T-helper 2 cell (primary cell): ENCODE measurements at places on chromosomes 3 and 15.

GRCh38 chr3:105137911-105138310, 228.8 kb upstream of the ALCAM start:
- DNase-seq = no peak

- no peak for DNase-seq
Measured at GRCh38 chr15:51966192-51966591, 5.4 kb downstream of the LEO1 start.

DNA sequence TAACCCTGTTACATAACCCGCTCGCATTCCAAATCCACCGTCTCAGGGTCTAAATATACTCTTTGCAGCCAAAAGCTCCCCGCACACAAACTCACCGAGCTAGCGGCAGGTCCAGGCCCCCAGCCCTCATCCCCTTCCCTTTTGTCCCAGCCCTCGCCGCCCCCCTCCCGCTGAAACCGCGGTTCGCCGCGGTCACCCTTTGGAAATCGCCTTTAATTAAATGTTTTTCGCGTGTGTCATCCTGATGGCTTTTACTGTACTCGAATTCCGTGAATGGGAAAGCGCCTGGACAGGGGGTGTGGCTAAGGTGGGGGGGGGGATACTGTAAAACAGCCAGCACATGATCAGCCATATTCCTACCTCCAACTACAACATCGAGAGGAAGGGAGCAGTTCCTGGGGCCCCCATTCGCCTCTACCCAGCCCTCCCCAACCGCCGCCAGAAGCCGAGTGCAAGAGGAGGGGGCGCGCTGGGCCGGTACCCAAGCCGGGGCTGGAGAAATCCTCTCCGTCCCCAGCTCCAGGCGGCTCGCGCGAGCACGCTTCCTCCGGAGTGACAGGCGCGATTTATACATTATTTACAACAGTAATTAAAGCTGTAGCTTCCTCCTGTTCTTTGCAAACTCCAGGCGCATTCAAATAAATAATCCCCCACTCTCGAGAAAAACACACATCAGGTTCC, 1.7 kb downstream of the RORA start:
- no peak for DNase-seq

- DNase-seq = no peak
Measured at GRCh38 chr15:96344060-96344705, 13.7 kb downstream of the NR2F2 start.

DNA sequence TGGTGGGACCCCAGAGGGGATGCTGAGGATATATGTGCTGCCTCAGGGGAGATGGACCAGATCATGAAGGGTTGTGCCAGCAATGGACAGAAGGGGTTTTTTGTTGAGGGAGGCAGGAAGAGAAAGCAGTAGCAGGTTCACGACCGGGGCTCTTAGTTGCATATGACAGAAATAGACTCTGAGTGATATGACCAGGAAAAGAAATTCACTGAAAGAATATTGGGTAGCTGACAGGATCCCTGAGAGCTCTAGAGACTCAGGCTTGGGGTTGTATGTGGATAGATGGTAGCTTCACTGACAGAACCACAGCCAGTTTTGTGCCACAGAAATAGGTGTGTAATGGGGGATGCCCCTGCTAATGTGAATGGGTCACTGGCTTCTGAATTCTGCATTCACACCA, 241.6 kb downstream of the ZNF621 start:
- DNase-seq = no peak

DNA sequence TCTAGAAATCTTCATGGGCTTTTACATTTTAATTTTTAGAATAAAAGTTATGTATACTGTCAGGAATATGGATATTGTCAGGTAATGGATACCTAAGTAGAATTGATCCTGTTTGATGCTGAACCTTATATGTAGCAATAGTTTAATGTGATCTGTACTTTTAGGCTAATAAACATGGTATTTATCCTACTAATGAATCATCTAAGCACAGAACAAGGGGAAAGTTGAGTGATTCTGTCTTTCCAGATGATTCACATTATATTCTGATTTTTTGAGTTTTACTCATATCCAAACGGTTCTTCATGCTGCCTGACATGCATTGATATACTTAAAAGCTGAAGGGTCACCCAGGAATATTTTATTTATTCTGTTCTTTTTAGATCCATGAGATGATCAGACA, 34.5 kb downstream of the FANCI start:
- DNase-seq = no peak

DNA sequence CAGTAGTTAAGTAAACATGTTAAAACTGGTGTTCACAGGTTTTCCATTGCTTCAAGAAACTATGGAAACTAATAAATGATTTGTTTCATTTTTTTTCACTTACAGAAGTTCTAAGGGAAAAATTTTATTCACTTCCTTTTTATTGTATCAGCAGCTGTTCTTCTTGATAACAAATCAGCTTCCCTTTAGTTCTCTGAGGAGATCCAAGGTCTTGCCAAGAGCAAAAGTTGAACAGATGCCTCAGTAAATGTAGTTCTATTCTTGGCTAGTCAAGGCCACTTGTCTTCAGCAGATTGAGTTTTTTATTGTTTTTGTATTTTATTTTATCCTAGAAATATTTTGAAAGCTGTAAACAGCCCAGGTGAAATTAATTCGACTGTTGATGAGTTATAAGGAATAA, 41.8 kb downstream of the KCNH8 start:
- DNase-seq = no peak

DNA sequence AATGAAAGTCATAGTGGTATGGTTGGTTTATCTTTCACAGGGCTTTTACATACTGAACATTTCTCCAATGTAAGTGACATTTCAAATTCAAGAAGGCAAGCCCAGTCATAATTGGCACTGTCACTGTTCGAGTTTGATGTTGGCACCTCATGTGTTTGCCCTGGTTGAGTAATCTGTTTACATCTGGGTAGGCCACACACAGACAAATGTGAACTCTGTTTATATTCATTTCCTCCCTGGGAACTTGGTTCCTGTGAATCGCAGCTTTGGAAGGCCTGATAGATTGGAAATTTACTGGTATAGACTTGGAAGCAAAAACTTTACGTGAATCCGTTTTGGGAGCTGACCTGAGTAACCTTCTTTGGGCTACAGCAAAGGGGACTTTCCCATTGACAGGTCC, 395.2 kb upstream of the AZI2 start:
- no peak for DNase-seq

DNA sequence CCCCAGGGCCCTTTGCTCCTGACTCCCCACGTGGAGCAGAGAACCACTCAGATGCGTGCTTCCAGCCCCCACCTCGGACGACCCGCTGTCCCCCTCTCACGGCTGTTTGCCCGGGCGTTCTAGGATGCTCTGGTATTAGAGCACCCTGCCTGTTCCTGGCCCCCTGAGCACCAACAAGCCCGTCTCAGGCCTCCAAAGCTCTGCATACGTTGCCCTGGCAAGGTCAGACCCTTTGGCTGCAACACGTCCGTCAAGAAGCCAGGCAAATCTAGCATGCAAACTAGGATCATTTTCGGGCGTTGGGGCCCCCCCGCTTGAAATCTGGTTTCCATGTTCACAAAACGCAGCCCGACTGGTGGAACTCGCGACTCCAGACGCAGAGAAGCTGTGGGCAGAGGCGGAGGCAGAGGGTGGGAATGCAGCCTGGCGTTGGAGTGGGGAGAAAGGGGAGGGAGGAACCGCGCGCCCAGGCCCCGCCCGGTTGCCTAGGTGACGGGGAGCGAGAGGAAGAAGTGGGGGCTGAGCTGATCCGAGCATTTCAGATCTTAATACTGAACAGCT, 86.2 kb upstream of the PIAS1 start:
- DNase-seq = no peak

DNA sequence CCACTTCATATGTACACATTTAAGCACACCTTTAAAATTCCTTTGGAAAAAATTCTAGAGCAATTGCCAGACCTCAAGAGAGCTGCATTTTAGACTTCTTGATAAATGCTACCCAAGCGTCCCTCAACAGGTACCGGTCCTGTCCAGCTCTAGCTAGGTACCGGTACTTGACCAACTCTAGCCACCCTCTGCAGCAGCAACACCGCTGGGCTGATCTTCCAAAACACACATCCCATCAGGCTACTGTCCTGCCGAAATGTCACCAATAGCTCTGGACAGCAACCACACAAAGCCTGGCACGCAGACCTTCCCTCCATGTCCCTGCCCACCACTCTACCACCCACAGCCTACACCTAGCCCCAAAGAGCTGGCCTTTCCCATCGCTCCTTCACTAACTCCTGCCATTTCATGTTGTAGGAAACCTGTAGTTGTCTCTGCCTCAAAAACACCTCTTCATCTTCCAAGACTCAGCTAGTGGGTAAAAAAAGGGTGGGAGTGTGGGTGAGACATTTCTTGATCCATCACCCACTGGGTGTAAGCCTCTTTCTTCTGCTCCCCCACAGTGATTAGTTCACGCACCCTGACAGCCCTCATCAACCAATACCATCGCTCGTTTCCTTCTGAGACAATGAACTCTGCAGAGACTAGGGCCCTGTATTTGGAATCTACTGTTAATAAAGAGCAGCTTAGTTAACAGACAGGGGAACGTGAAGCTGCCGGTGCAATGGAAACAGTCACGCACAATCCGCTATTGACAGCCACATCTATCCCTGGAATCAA, 6.8 kb downstream of the CHSY1 start:
- no peak for DNase-seq

GRCh38 chr3:187286467-187287059, 5.0 kb downstream of the MASP1 start:
- DNase-seq = no peak

DNA sequence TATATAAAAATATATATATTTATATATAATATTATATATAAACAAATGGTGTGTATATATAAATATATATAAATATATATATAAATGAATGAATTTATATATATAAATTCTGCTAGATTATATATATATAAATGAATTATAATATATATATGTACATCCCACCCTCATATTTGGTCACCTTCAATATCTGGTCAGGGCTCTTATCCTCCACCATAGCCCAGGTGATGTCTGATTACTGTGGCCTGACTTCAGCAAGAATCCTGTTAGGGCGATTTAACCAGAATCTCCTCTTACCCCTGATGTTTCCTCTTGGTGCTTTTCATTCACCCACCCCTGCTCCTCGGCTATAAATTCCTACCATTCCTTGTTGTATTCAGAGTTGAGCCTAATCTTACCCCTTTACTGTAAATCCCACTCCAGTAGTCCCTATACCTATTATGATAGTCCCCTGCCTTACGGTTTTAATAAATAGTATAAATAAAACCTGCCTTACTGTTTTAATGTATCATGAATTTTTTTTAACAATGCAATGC, 439.6 kb downstream of the PLOD2 start:
- DNase-seq = peak; percentile 8

- DNase-seq = no peak
Measured at GRCh38 chr3:152858170-152858800, 23.4 kb downstream of the P2RY1 start.

GRCh38 chr3:126309861-126310655, 47.1 kb downstream of the KLF15 start:
- no peak for DNase-seq

DNA sequence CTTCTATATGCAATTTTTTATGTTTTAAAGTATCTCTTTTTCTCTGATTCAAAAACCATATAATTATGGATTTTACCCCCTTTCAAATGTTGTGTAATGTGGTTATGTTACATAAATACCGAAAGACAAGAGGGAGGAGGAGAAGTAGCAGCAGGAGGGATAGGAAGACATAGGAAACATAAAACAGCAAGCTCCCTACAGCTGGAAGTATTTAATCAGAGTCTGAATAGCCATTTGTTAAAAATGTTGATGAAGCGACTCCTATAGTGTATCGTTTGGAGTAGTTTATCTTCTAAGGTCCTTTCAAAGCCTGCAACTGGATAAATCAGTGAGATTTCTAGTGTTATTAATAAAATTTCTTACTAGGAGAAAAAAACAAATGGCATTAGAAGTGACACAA, 598.1 kb upstream of the GOLIM4 start:
- DNase-seq = no peak
